ENCODE measurements at places on chromosomes 12 and 14.

DNA sequence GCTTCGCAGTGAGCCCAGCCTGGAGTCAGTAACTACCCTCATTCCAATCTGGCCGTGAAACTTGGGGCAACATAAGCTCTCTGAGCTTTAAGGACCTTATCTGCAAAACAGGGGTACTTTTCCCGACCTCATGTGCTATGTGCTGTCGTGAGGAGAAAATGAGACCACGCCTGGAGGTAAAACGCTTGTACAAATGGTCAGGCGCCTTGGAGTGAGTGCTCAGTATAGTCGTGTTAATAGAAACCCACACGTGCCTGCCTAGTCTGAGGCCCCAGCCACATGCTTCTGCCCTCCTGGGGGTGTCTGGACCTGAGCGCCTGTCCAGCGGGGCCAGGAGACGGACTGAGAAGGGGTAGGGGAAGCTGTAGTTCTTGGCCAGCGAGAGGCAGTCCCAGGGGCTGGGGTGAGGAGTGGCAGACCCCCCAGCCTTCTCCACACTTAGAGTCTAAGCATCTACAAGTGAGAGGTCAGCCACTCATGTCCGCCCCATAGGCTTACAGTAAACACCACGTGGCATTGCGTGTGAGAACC lies 4.9 kb downstream of the AQP5 start:
- no peak for DNase-seq

- no peak for DNase-seq
These were observed 103.9 kb downstream of the SUDS3 start for GRCh38 chr12:118480235-118480634.

DNA sequence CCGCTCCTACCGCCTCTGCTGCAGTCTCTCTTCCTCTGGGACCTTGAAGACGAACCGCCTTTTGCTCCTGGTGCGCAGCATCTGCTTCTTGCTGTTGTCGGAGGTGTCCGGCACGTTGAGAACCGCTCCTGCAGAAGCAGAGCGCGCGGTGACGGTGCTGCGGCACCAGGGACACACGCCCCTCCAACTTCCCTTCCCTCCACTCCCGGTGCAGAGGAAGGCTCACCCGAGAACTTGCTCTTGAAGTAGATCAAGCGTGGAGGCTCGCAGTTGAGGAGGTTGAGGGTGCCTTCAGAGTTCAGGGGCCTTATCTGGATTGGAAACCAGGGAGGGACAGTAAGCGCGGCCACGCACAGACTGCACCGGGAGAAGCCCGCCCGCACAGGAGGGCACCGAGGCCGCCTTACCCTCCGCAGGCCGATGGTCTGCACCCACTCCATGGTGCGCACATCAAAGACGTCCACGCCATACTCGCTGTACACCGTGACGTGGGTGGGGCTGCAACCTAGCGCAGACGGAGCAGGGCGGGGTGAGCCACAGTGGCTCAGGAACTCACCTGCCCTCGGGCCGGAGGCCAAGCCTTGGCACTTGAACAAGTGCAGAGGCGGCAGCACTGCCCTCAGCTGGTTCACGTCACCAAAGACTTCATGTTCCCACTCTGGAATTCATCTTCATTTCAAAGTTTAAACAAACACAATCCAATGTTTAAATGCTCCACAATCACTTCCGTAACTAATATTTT lies 17.5 kb downstream of the AMN start:
- no peak for DNase-seq

DNA sequence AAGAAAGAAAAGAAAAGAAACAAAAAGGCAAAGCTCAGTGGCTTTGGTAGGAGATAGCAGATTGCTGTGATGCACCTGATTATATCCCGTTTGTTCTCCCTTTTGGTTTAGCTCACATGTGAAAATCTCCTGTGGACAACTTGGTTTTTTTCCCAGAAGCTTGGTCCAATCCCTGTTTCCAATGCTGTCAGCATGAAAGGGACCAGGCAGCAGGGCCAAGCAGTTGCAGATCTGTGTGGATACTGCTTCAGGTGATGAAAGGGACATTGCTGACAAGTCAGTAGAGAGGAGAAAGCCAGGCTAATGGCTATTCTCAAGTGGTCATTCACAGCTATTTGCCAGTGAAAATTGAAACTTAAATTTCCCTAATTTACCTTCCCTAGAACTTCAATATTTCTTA lies 18.8 kb upstream of the SLCO1A2 start:
- no peak for DNase-seq

GRCh38 chr14:72975770-72976169 lies 49.5 kb downstream of the DCAF4 start:
- DNase-seq = no peak

DNA sequence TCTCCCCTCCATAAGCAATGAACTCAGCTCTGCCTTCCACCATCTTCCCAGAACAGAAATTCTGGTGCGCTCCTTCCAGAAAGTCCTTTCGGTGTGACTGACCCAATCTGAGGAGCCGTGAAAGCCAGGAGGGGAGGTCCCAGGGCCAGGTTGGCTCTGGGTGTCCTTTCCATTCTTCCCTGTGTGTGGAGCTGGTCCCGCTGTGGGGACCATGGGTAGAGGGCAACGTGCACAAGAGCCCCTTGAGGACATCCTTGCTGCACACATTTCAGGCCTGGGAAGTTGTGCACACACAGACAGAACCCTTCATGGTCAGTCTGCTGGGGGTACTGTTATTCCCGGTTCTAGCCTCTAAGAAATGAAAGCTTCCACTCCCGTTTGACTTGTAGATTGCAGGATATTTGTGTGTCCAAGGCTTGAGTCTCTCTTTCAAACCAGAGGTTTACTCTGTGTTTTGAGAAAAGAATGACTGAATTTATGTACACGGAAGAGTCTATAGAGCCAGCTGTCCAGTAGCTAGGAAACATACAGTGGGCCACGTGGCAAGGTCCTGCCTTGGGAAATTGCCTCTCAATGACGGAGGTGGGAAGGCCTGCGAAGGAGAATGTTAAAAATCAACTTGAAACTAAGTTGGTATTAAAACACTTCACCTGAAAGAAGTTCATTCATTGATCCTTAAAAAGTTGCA lies 10.1 kb downstream of the NFKBIA start:
- no peak for DNase-seq

DNA sequence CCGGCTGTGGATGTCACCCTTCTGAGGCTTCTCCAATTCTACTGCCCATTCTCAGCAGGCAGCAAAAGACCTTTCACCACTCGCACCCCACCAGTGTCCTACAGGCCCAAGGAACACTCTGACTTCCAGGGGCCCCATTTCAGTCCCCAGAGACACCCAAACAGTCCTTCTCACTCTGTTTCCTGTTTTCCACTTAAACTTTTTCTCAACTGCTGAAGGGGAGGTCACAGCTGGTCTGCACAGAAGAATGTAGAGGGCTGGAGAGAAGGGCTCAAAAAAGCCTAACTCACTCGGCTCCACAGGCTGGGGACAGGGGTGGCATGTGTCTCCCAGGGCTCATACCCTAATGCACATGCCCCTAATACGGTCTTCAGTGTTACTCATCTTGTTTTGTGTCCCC lies 4.2 kb upstream of the DTX1 start:
- DNase-seq = no peak

- DNase-seq = peak; percentile 11
These were observed 115.0 kb downstream of the TMEM132C start for GRCh38 chr12:128381946-128382345.

DNA sequence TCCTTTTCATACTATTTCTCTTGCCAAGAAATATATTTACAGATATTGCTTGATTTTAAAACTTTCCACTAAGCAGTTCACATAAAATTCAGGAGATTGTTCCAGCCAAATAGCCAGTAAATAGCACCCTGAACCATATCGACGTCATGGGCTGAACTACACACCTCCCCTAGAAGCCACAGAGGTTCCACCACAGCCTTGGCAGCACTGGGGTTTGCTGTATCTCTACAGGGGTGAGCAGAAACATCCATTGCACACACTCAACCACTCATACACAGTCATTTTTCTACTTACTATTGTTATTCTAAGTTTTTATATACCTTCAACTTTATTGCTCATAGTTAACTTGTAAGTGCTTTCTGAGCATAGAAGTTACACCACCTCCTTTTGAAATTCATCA lies 8.1 kb upstream of the EIF2S3B start:
- no peak for DNase-seq

DNA sequence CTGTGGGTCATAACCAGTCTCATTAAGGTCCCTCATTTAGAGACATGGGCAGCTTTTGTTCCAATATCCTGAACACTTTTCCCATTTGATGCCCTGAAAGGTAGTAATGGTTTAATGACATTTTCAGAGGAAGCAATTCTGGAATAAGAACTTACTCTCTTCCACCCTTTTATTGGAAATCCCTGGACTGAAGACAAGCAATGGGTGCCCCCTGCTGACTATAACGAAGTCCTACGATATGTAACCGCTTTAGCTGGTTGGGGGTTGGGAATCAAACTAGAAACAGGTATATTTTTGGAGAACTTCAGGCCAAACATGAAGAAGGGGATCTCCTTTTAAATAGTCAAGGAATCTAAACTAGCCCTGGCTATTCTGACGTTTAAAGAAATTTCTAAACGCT lies 20.5 kb downstream of the SARNP start:
- DNase-seq = no peak

- DNase-seq = no peak
These were observed 398.6 kb upstream of the FLRT2 start for GRCh38 chr14:85131226-85131922.

DNA sequence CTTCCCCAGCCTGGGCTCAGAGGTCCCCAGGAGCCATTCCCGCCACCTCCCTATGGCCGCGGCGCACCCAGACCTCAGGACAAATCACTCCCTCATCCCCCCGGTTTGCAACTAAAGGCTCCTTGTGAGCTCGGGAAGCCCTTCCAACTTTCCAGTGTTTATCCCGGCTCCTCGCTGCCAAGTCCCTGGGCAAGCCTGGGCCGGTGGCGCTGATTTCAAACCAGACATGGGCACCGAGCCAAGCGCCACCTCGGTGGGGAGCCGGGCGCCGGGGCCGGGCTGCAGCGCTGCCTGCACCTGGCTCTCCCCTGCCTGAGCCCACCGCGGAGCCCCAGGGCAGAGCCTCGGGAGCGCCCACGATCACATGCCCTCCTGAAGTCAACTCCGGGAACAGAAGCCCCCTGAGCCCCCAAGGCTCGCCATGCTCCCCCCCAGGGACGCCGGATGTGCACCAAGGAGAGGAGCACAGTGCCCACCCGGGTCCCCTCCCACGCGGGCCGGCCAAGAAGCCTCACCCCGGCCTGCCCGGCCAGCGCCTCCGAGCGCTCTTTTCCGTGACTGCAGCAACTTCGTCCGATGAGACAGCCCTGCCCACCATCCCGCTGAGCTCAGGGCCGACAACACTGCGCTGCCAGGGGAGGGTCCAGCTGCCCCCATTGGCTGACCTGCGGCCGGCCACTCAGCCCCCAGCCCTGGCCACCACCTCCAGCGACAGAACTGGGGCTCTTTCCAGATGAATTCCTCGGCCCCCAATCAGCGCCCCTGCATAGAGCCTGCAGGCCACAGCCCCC lies 50.0 kb downstream of the NCOR2 start:
- DNase-seq = peak; percentile 82

DNA sequence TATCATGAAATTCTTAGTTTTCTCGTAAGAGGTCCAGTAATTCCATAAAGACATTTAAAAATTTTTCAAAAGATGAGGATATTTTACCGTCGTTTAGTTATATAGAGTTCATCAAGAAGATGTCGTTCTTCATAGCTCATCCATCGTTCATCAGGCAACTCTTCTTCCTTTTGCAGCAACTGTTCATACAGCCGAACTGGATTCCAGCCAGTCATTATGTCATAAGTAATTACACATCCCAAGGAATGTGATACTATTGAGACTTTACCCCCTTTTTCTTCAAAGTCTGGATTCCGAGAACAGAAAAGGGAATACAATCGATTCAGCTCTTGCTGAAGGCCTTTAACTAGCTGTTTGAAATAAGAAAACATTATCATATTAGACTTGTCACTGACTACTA lies 90.3 kb downstream of the DDHD1 start:
- no peak for DNase-seq

GRCh38 chr12:10197879-10198278 lies 14.8 kb upstream of the GABARAPL1 start:
- DNase-seq = no peak

DNA sequence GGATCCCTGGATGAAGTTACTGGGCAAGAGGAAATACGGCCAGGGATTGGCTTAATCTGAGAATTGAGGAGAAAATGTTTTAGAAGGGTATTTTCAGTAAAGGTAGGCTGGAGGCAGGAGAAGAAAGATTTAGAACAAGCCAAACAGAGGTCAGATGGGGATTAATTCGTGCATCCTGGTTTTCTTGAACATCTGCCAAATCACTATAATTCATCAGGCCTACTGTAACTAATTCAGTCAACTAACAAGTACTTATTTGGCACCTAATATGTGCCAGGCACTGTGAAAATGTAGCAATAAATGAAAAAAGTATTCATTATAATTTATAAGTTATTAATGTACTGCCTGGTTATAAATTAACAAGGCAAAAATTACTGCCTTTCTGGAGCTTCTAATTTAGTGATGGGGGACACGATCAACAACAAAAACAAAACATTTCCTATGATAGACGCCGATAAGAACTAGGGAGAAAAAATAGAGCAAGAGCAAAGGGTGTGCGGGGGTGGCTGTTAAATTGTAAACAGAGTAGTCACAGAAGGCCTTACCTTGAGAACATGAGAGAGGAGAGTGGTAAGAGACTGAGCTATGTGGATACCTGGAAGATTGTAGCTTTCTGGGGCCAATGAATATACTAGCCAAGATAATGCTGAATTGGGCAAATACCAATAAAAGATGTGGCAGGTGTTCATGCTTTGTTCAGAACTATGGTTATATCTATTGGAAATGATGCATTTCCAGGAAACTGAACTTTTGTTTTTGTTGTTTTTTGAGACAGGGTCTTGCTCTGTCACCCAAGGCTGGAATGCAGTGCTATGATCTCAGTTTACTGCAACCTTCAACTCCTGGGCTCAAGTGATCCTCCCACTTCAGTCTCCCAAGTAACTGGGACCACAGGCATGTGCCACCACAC lies 34.0 kb downstream of the DUSP16 start:
- DNase-seq = no peak

- DNase-seq = peak; percentile 7
These were observed 556 bp downstream of the MTHFD1 start for GRCh38 chr14:64388533-64389285.

DNA sequence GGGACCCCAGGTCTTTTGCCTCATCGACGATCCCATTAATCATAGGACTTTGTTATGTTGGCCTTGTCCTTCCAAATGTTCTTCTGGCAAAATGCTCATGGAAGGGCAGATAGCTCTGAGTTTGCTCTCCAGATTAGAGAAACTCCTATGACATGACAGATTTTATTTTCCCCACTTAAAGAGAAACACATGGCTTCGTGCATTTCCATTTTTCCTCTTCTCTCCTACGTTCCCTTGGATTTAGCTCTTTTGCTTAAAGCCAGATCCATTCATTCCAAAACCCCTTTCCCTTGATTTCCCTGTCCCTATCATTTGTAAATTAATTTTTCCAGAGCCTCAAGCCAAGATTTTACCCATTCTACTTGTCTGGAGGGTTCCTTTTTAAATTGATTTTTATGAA lies 2.9 kb downstream of the PRIMA1 start:
- no peak for DNase-seq

All from NCI-H1092 (cell line).